ENCODE measurements at places on chromosomes 7 and 10.
A peak's percentile ranks its signal among the peaks of the same experiment; 100 is the strongest.

- peak; percentile 80 for DNase-seq
Observed at GRCh38 chr7:37208528-37208927, 240.1 kb downstream of the ELMO1 start.

GRCh38 chr10:96955794-96956193, 123.7 kb downstream of the LCOR start:
- DNase-seq: no peak

DNA sequence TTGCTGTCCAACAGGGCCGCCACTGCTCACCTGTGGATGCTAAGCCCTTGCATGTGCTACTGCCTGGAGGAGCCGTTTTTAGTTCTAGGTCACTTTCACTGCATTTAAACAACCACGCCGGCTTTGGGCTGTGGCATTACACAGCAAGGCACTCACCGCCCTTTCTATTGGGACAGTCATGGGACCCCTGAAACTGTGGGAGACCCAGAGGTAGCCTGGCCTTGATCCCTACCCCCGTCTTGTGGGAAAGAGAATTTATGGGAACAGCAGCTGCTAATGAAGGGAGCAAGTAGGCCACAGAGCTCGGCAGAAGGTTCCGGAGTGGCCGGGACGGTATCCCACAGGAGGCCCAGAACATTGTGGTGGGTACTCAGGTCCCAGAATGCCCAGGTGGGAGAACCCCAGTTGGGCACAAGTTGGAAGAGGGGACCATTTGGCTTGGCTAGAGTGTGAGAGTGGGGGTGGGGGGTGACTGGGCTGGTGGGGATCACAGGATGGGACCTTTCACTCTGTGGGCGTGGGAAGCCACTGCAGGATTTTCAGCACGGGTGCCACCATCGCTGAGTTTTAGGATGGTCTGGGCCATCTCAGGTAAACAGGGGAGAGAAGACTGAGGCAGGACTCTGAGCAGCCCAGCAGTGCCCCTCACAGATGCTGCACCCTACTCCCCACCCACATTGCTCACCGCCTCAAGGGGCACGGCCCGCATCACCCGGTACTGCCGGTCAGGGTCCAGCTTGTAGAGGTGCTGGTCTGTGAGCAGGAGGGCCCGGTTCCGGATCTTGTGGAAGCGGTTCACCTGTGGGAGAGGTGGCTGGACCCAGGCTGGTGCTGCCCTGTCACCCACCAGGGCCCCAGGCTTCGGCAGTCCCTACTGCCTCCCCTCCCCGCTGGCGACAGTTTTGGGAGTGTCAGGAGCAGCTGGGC, 15.2 kb downstream of the MYO1G start:
- DNase-seq: no peak

DNA sequence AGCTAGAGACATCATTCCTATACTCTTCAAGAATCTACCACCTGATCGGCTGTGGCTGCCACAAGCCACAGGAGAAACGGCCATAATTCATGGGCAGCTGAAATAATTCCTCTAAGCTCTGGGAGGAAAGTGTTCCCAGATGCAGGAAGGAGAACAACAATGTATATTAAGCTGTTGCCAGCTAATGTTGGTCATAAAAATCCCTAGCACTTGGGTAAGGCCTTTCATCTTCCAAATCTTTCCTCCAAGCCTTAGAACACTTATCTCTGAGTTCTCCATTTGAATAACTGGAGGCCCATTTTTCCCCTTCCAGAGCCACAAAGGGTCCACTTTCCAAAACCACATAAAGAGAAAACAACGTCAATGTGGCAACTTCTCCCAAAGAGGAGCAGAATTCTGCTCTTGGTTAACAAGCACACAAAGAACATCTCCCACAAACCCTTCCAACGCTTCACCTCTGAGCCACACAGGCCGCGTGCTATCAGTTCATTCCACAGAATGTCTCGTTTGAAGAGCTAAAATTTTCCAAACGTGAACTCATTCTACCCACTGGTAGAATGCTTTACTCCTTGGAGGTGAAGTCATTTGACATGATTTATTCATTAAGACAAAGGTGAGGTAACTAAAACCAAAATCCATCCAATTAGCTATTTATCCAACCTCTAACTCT, 11.2 kb downstream of the KCNMA1 start:
- no peak for DNase-seq

DNA sequence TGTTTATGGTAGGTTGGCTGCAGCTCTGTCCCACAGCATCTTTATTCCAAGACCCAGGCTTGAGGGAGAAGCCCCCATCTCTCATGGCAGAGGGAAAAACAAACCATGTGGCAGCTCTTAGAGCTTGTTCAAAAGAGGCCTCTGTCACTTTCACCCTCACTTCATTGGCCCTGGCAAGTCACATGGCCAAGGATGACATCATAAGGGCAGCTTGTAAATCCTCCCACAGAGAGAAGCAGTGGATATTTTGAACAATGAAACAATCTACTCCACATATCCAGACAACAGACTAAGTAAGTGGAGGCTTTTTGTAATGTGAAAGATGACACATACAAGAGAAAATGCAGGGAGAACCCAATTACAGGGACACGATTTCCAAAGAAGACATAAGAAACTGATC, 108.1 kb downstream of the GRID1 start:
- peak; percentile 8 for DNase-seq

DNA sequence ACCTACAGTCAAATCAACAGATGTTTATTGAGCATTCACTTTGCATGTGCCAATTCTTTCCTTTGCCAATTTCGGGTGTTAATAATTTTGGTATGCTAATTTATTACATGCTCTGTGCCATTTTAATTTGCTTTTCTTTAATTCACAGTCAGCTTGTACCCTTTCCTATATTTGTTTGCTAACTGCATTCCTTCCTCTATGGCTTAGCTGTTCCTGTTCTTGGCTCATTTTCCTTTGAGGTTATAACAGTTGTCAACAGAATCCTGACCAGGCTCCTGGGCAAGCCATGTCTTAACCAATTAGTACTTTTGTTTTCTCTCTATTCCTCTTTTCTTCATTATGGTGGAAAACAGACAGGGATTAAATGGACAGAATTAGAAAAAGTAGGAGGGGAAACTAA, 73.6 kb upstream of the RPA3 start:
- DNase-seq: no peak
